ENCODE measurements at places on chromosomes 5 and 9. TPM values are rescaled to one million over a fixed set of nuclear protein-coding genes. Genes with fewer than 3 reads are reported as not detected.

LCN1 gene
- not detected for polyA plus RNA-seq

GRCh38 chr5:86968301-86968753 is 299.4 kb upstream of the RASA1 start:
- peaks cover 2% of the 10 kb centered on the region for H3K4me1 ChIP-seq
- H3K27ac ChIP-seq: no peak overlapping the region
- no peaks in the 10 kb centered on the region for H3K27me3 ChIP-seq
- no peaks in the 10 kb centered on the region for H3K36me3 ChIP-seq
- DNase-seq: no peak
- H3K4me3 ChIP-seq: no peak overlapping the region

TMEFF1 gene
- not detected for polyA plus RNA-seq

- H3K4me3 ChIP-seq: no peak overlapping the region
- peak; percentile 77 for DNase-seq
- H3K4me1 ChIP-seq: peaks cover 23% of the 10 kb centered on the region
- H3K27ac ChIP-seq: peak overlapping the region; percentile 55
- no peaks in the 10 kb centered on the region for H3K36me3 ChIP-seq
These were observed 534.5 kb downstream of the BNC2 start for GRCh38 chr9:16335788-16336580.

DNA sequence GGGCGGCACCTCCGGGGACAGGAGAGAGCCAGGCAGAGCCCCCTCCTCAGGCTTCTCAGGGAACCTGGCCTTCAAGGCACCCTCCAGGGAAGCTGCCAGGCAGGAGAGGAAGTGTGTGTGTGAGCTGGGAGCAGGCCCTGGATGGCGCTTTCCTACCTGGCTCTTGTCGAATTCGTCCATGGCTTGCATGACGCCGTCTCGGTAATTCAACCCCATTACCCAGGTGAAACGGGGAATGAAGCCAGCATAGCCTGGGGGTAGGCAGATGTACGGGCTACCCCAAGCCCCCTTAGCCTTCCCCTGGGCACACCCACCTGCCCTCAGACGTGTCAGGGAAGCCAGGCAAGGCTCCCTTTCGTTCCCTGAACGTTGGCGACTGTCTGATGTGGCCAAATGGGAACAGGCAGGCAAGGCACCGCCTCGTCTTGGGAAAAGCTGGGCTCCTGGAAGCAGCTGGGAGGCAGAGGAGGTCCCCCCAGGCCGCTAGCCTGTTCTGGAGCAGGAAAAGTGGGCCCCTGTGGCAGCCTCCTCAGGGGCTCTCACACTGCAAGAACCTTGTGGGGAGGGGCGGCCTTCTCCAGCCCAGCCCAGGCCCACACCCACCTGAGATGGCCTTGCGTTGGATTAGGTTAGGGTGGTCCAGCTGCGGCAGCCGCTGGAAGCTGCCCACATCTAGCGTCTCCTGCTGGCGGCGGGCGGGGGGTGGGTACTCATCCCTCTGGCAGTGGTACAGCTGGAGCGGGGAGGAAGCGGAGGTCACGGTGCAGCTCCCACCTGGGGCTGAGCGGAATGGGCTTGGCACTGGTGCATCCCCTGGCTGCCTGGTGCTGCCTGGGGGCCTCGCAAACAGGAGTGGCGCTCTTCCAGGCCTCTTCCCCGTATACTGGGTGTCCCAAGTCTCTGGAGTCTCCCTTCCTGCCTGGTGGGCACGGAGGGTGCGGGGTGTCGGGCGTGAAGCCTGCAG is 3.7 kb downstream of the TUBB4B start:
- peaks cover 20% of the 10 kb centered on the region for H3K36me3 ChIP-seq
- no peaks in the 10 kb centered on the region for H3K27me3 ChIP-seq
- H3K4me1 ChIP-seq: peaks cover 30% of the 10 kb centered on the region
- H3K27ac ChIP-seq: no peak overlapping the region
- no peak overlapping the region for H3K4me3 ChIP-seq

INSL4 gene
- not detected for polyA plus RNA-seq

ZDHHC11B gene
- polyA plus RNA-seq: not detected

GRCh38 chr9:27801545-27801944 is 228.3 kb upstream of the C9orf72 start:
- peaks cover 12% of the 10 kb centered on the region for H3K4me1 ChIP-seq
- no peak for DNase-seq
- no peak overlapping the region for H3K27ac ChIP-seq
- H3K27me3 ChIP-seq: no peaks in the 10 kb centered on the region
- no peaks in the 10 kb centered on the region for H3K36me3 ChIP-seq
- no peak overlapping the region for H3K4me3 ChIP-seq

- H3K27ac ChIP-seq: no peak overlapping the region
- DNase-seq: no peak
- no peaks in the 10 kb centered on the region for H3K27me3 ChIP-seq
- H3K36me3 ChIP-seq: no peaks in the 10 kb centered on the region
- no peak overlapping the region for H3K4me3 ChIP-seq
These were observed 38.7 kb downstream of the JAKMIP2 start for GRCh38 chr5:147743678-147744374.

- peak overlapping the region; percentile 92 for H3K4me3 ChIP-seq
- no peaks in the 10 kb centered on the region for H3K27me3 ChIP-seq
- peak overlapping the region; percentile 89 for H3K27ac ChIP-seq
- DNase-seq: no peak
- H3K4me1 ChIP-seq: peaks cover 16% of the 10 kb centered on the region
These were observed 2.3 kb downstream of the DENND4C start for GRCh38 chr9:19232823-19233194.

DNA sequence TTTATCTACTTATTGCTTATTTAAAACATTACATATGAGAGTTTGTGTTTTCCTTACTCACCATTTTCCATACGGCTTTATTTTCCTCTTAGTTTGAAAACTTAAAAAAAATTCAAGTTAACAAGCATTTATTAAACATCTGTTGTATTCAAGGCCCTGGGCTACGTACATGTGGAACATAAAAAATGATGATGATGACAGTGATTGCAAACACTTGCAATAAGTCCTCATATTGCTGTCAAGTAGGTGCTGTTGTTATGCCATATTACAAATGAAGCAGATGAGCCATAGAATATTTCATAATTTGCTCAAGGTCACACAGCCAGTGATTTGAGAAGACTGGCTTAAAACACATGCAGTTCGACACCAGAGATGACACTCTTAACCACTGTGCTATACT is 180.6 kb downstream of the COMMD10 start:
- no peaks in the 10 kb centered on the region for H3K27me3 ChIP-seq
- H3K4me3 ChIP-seq: no peak overlapping the region
- H3K27ac ChIP-seq: no peak overlapping the region
- H3K36me3 ChIP-seq: no peaks in the 10 kb centered on the region
- no peak for DNase-seq

EPB41L4A gene
- polyA plus RNA-seq: 4.6 TPM

OR13C8 gene
- polyA plus RNA-seq: not detected

GRCh38 chr5:124645396-124645795 is 101.0 kb downstream of the ZNF608 start:
- peaks cover 11% of the 10 kb centered on the region for H3K4me1 ChIP-seq
- no peak overlapping the region for H3K27ac ChIP-seq
- H3K36me3 ChIP-seq: no peaks in the 10 kb centered on the region
- H3K27me3 ChIP-seq: no peaks in the 10 kb centered on the region

DNA sequence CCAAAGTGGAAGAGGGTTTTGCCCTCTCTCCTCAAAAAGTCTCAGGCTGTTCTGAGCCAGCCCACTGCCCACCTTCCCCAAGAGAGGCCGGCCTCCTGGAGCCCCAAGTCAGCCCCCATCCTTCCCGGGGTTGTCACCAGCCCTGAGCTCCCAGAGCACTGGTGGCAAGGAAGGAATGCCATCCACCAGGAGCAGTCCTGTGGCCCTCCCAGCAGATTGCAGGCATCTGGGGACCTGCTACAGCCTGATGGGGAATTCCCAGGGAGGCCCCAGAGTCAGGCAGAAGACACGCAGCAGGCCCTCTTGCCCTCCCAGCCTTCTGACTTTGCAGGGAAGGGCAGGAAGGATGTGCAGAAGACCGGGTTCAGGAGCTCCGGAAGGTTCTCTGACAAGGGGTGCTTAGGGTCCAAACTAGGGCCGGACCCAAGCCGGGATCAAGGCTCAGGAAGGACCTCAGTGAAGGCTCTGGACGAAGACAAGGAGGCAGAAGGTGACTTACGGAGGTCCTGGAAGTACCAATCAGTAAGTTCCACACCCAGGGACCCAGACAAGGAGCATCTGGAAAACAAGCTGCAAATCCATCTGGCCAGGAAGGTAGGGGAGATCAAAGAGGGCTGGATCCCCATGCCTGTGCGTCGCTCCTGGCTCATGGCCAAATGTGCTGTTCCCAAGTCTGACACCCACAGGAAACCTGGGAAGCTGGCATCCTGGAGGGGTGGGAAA is 3.7 kb downstream of the SPATA31E1 start:
- no peaks in the 10 kb centered on the region for H3K27me3 ChIP-seq
- no peak overlapping the region for H3K27ac ChIP-seq
- no peak overlapping the region for H3K4me3 ChIP-seq
- no peaks in the 10 kb centered on the region for H3K36me3 ChIP-seq

DNA sequence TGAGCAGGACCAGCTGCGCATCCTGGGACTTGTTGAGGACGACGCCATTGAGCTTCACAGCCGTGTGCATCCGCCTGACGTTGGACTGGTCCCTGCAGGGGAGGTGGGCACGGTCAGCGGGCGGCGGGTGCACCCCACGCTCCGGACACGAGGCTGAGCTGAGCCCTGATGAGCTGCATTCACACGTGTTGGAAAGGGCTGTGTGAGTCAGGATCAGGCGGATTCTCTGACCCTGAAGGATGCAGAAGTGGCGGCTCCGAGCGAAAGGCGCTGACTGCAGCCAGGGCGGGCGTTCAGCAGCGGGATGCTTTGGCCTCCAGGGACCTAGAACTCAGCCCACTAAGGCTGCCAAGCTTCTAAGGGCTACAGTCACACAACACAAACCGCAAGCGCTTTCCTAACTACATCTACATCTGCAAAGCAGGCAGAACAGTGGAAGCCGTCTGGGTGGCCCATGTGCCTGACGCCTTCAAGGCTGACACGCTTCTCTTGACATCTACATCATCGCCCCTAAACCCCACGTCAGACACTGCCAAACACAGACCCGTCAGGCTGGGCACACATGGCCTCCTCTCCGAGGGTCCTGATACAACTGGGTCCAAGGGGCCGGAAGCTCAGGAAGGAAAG is 44.9 kb downstream of the NKD2 start:
- no peak overlapping the region for H3K27ac ChIP-seq
- DNase-seq: no peak
- H3K36me3 ChIP-seq: peaks cover 3% of the 10 kb centered on the region
- H3K27me3 ChIP-seq: no peaks in the 10 kb centered on the region

ESM1 gene
- 0.07 TPM for polyA plus RNA-seq

GRCh38 chr9:899440-900184 is 58.1 kb downstream of the DMRT1 start:
- no peaks in the 10 kb centered on the region for H3K4me1 ChIP-seq
- no peaks in the 10 kb centered on the region for H3K36me3 ChIP-seq
- H3K27me3 ChIP-seq: peaks cover 5% of the 10 kb centered on the region
- H3K27ac ChIP-seq: no peak overlapping the region
- no peak overlapping the region for H3K4me3 ChIP-seq
- DNase-seq: no peak

PFN3 gene
- polyA plus RNA-seq: not detected

Measured in keratinocyte (primary cell).